Articular chondrocyte of knee joint (primary cell): ENCODE measurements at places on chromosomes 3 and 15. TPM values are rescaled to one million over a fixed set of nuclear protein-coding genes. Genes with fewer than 3 reads are reported as not detected.

VPS8 gene
- 84.4 and 92.6 TPM in 2 replicates for total RNA-seq

LTF gene
- 0.26 TPM in 1 of 2 replicates, not detected in the other for total RNA-seq

WNT5A gene
- 141 and 519 TPM in 2 replicates for total RNA-seq

SMARCC1 gene
- total RNA-seq = 37.2 and 41.7 TPM in 2 replicates

STRC gene
- total RNA-seq = 0.26 and 0.32 TPM in 2 replicates

RARRES1 gene
- total RNA-seq = 6.7 and 25.9 TPM in 2 replicates

HIGD2B gene
- not detected in 2 replicates for total RNA-seq

PCBP4 gene
- 19.5 and 20.0 TPM in 2 replicates for total RNA-seq

RARB gene
- total RNA-seq = 12.0 and 13.4 TPM in 2 replicates

ONECUT1 gene
- total RNA-seq = not detected in 2 replicates

FBLN2 gene
- 53.0 and 56.7 TPM in 2 replicates for total RNA-seq

IMPG2 gene
- total RNA-seq = 0.39 and 0.54 TPM in 2 replicates

SEMA7A gene
- 7.1 and 12.7 TPM in 2 replicates for total RNA-seq

TMEM89 gene
- not detected in 2 replicates for total RNA-seq

LTK gene
- total RNA-seq = 0.11 and 0.13 TPM in 2 replicates

ISLR gene
- total RNA-seq = 250 and 302 TPM in 2 replicates

CLDN16 gene
- total RNA-seq = not detected in 2 replicates

NEDD4 gene
- total RNA-seq = 27.7 and 30.5 TPM in 2 replicates

ADIPOQ gene
- total RNA-seq = under 0.01 TPM in 1 of 2 replicates, not detected in the other

HRG gene
- not detected in 2 replicates for total RNA-seq

EIF4E3 gene
- total RNA-seq = 6.2 and 7.8 TPM in 2 replicates

PTPRG gene
- 73.2 and 110 TPM in 2 replicates for total RNA-seq

FBXO40 gene
- not detected in 2 replicates for total RNA-seq

POPDC2 gene
- total RNA-seq = 0.65 and 1.3 TPM in 2 replicates

EXD1 gene
- not detected in 2 replicates for total RNA-seq

SLC28A2 gene
- total RNA-seq = not detected in 2 replicates

COL6A6 gene
- under 0.01 TPM in 1 of 2 replicates, not detected in the other for total RNA-seq

SOX2 gene
- total RNA-seq = not detected in 2 replicates

SERINC4 gene
- 0.13 TPM in 1 of 2 replicates, not detected in the other for total RNA-seq

KCNMB2 gene
- total RNA-seq = 0.11 TPM in 1 of 2 replicates, not detected in the other

TTLL13 gene
- 0.11 and 0.13 TPM in 2 replicates for total RNA-seq

SAMD7 gene
- not detected in 2 replicates for total RNA-seq

TRA2B gene
- total RNA-seq = 142 and 206 TPM in 2 replicates

NOX5 gene
- 0.22 and 0.26 TPM in 2 replicates for total RNA-seq

FETUB gene
- total RNA-seq = not detected in 2 replicates

MTMR10 gene
- total RNA-seq = 31.9 and 38.8 TPM in 2 replicates

DCUN1D1 gene
- 43.9 and 51.5 TPM in 2 replicates for total RNA-seq

TRIM42 gene
- total RNA-seq = not detected in 2 replicates

RFX7 gene
- total RNA-seq = 8.6 and 9.1 TPM in 2 replicates

SIDT1 gene
- not detected in 2 replicates for total RNA-seq

PPP4R2 gene
- total RNA-seq = 74.9 and 77.3 TPM in 2 replicates

MUC4 gene
- not detected in 2 replicates for total RNA-seq

CCDC71 gene
- 16.6 and 24.1 TPM in 2 replicates for total RNA-seq

ZNF385D gene
- 26.8 and 33.3 TPM in 2 replicates for total RNA-seq

DCBLD2 gene
- 62.9 and 95.7 TPM in 2 replicates for total RNA-seq

TRPM1 gene
- total RNA-seq = not detected in 2 replicates

GOLGA6L7 gene
- total RNA-seq = not detected in 2 replicates

C2CD4A gene
- total RNA-seq = 0.11 and 0.26 TPM in 2 replicates

SLC25A20 gene
- 15.7 and 25.4 TPM in 2 replicates for total RNA-seq

EFCAB12 gene
- 0.13 and 0.22 TPM in 2 replicates for total RNA-seq

SELENOS gene
- 72.2 and 80.6 TPM in 2 replicates for total RNA-seq

MAPKAPK3 gene
- total RNA-seq = 41.3 and 42.7 TPM in 2 replicates
